Activated CD8-positive, alpha-beta memory T cell treated with anti-CD3 and anti-CD28 coated beads for 4 hours (primary cell): ENCODE measurements at places on chromosomes 5 and 9.

DNA sequence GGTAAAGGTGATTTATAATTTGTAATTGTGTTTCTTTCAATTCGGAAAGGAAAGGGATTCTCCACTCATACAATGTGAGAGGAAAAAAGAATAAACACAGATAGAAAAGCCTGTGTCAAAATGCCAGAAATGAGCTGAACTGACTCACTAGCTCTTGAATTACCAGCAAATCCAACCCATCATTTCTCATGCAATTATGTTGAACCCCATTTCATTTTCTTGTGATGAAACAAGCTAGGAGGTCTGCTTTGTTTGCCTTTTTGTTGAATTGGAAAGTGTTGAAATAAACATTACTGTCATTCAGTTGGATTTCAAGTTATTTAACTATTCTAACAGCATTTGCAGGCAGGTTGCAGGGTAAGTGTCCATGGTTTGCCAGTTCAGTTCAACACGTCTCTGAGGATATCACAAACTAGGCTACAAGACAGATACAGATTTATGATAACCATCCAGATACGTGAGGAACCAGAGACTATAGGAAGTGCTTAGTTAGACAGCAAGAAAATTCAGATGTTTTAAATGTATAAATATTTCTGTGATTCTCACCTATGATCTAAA lies 547.2 kb downstream of the MAT2B start:
- no peak for DNase-seq

- no peak for DNase-seq
Observed at GRCh38 chr5:56566374-56567249, 248.7 kb upstream of the MAP3K1 start.

DNA sequence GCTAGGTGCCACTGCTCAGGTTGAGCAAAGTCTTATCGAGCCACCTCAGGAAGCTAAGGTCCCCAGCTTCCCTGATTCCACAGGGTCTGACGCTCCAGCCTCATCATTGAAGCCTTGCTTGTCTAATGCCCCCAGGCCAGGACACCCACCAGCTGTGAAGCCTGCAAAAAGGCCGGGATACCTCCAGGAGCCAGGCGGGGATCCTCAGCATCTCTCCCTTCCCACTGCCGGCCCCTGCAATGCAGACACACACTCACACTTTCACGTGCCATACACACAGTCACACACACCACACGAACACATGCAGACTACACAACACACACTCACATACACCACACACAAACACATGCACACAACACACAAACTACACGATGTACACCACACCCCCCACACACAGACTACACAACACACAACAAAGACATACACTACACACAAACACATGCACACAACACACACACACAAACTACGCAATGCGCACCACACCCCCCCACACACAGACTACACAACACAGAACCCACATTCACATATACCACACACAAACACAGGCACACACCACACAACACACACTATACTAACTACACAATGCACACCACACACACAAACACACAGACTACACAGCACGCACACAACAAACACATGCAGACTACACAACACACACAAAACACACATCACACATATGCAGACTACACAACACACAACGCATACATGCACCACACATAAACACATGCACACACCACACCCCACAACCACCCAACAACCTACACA lies 17.8 kb upstream of the S1PR3 start:
- no peak for DNase-seq

DNA sequence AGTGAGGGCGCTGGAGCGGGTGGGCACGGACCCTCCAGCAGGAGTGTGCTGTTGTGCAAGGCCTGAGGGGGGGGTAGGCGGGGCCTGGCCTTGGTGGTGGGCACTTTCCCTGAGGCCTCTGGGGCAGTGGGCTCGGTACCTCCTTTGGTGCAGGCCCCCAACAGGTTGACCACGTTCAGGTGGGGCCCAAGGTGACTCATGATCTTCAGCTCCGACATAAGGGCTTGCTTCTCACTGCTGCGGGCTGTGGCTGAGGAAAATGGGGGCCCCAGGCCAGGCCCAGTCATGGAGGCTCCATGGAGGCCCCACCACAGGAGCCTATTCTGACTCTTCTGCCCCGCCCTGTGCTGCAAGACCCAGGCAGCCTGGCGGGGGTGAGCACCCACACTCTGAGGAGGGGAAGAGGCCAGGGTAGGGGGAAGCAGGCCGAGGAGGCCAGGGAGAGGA lies 31.5 kb downstream of the PDGFRB start:
- DNase-seq: no peak

GRCh38 chr5:75460532-75460931 lies 50.9 kb downstream of the CERT1 start:
- DNase-seq: no peak

- peak; percentile 6 for DNase-seq
Observed at GRCh38 chr9:17135295-17136160, 688 bp downstream of the CNTLN start.

GRCh38 chr9:38066914-38067858 lies 1.8 kb downstream of the SHB start:
- DNase-seq: no peak

GRCh38 chr9:115606838-115607237 lies 488.9 kb upstream of the TNC start:
- DNase-seq: no peak

DNA sequence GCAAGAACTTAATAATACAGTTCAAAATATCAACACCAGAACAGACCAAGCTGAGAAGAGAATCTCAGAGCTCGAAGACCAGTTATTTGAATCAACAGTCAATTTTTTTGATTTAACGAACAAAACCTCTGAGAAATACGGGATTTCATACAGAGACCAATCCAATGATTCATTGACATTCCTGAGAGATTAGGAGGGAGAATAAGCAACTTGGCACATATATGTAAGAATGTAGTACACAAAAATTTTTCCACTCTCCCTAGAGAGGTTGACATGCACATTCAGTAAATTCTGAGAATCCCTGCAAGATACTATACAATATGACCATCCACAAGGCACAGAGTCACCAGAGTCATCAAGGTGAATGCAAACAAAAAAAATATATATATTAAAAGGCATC lies 1577.3 kb upstream of the C9orf72 start:
- DNase-seq: no peak

DNA sequence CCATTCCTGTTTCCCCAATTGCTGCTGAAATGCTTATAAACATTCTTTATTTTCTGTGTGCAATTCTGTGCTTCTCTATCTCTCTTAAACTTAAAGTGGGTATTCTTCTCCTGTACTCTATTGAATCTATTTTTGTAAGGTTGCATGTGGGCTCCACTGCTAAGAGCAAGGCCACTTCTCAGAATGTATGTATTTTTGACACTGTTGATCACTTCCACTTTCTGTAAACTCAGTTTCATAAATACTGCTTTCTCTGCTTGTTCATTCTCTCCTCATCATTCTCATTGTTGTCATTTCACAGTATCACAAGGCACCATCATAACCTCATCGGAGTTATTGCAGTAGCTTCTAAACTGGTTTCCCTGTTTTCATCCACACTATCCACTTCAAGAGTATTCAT lies 483.0 kb upstream of the CDH18 start:
- no peak for DNase-seq

GRCh38 chr9:14373706-14374105 lies 59.8 kb upstream of the NFIB start:
- no peak for DNase-seq

GRCh38 chr5:83972236-83972635 lies 251.6 kb upstream of the HAPLN1 start:
- no peak for DNase-seq

DNA sequence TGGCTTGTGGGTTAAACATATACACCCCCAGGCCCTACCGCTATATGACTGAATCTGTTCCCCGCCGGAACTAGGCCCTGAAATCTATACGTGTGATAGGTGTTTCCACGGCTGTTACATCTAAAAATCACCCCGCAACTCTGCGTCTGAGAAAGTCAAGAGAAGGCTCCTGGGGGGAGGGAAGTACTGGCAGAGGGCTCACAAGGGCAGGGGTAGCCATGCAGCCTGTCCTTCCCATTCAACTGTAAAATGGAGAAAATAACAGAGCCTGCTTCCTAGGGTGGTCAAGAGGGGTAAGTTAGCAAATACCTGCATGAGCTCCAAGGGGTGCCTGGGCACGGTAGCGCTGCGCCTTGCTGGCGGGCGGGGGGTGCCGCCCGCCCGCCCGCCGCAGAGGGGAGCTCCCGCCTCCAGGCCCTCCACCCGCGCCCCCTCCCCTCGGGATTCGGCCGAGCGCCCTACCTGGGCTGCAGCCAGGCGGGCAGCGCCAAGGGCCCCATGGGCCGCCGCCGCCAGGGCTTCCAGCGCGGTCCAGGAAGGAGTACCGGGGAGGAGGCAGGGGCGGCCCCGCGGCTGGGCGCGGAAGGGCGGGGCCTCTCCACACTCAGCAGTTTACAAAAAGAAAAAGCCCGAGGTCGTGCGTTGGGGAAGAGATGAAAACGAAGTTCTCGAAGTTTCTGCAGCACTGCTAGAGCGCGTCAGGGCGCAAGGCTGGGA lies at the start of gene HACD4:
Gene HACD4, minus strand, starts transcription at position 550 of the 717 bp plus-strand sequence. Its CDS starts 50 bp downstream, at position 500.
- peak; percentile 17 for DNase-seq

DNA sequence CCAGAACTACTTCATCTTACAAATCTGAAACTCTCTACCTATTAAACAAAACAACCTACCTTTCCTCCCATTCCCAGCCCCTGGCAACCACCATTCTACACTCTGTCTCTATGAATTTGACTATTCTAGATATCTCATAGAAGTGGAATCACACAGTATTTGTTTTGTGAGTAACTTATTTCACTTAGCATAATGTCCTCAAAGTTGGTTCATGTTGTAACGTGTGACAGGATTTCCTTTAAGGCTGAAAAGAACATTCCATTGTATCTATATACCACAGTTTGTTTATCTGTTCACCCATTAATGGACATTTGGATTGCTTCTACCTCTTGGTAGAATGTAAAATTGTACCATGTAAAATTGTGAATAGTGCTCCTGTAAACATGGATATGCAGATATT lies 70.1 kb upstream of the NXNL2 start:
- no peak for DNase-seq

DNA sequence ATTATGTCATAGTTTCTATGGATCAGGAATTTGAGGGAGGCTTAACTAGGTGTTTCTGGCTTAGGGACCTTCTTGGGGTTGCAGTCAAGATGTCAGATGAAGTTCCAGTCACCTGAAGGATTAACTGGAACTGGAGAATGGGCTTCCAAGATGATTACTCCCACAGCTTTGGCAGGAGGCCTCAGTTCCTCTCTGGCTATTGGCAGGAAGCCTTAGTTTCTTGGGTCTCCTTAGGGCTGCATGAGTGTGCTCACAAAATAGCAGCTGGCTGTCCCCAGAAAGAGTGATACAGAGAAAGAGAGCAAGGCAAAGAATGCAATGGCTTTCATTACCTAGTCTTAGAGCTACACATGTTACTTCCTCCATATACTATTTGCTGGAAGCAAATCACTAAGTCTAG lies 138.1 kb upstream of the TLE4 start:
- DNase-seq: no peak

DNA sequence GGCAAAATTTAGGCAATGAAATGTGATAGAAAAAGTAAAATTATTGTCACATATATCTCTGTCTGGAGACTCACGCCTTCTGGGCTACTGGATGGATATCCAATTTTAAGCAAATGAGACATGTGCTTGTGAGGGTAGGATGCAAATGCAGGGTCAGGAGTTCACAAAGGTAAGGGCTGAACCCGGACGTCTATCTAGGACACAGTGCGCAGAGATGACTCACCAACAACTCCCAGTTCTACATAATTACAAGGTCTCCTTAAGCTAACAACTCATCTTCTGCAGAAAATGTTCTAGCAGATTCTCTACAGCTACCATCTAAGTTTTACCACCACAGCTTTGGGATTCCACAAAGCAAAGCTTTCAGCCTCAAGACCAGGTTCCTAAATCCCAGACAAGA lies 160.5 kb downstream of the ENTREP1 start:
- no peak for DNase-seq

DNA sequence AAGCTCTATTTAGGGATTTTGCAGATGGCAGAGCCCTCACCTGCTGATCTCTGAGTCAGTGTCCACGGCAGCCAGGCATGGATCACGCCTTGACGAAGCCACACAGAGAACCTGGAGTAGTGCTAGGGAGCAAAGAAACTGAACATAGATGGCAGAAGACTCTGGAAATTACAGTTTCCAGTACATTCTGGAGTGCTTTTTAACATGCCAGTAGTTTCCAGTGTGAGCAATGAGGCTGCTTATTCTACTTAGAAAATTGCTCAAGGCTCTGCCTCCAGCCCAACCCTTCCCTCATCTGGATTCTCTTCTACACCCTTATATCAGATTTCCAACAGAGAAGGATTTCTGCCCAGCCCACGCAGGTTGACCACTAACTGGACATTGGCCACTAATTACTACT lies 203.3 kb downstream of the ADAMTS12 start:
- DNase-seq: no peak

DNA sequence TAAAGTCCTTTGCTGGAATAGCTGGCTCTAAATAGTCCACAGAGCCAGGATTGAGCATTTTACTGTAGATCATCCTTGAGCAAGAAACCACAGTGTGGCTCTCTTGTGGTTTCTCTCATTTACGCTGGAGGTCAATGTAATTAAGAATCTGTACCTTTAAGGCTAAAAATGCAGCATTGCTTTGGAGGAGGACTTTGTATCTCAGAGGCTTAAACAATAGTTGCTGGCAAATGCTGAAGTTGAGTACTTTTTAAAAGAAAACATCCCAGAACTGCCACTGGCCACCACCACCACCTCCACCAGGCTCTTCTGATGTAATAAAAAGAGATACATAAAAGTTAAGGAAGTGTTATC lies 177.3 kb upstream of the ADAMTSL1 start:
- no peak for DNase-seq
